Stimulated activated CD8-positive, alpha-beta memory T cell treated with anti-CD3 and anti-CD28 coated beads, Interleukin-7, amount 100 ng/mL, for 24 hours (primary cell): ENCODE measurements at places on chromosomes 12 and 14.

DNA sequence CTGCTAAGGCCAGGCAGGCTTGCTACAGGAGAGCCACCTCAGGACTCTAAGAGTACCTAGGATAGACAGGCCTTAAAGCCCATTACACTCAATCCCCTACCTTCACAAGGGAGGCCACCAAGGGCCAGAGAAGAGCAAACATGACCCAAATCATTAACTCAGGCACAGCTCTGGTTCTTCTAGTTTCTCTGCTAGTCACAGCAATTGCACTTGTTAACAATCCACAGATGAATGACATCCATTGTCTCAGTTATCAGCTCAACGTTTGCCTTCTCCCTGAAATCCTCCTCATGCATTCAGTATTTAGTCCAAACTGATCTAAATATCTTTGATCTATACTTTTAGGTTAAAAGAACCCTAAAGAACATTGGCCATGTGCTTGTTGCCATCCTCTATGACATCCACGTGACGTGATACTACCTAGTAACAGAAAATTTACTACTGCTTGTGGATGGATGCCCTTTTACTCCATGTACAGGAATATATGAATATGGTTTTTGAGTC, 164.5 kb downstream of the STXBP6 start:
- DNase-seq = no peak

DNA sequence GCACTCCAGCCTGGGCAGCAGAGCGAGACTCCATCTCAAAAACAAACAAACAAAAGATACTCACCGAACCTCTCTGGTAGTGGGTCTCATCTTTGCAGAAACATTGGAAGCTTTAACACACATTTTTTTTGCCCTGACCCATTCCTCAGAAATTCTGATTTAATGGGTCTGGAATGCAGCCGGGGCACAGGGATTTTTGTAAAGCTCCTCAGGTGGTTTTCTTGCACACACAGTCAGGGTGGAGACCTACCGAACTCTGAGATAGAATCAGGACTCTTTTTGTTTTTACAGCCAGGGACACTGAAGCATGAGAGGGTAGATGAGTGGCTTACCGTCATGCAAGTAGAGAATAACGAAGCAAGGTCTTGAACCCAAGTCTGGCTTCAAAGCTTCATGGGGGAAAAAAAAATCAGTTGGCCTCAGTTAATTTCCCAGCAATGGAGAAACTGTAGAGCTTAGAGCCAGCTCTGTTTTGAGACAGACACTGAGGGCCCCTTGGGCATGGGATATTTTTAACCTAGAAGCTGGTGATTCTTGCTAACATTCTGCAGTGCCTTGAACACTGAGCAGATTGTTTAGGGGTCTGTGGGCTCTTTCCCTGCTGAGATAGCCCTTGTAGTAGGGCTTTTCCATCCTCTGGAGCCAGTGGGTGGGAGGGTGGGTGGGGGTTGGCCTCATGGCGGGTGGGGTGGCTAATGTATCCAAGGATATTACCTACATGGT, 4.8 kb downstream of the RNU4-2 start:
- DNase-seq = no peak

- DNase-seq = no peak
Observed at GRCh38 chr12:2292560-2292959, 239.8 kb downstream of the CACNA1C start.

DNA sequence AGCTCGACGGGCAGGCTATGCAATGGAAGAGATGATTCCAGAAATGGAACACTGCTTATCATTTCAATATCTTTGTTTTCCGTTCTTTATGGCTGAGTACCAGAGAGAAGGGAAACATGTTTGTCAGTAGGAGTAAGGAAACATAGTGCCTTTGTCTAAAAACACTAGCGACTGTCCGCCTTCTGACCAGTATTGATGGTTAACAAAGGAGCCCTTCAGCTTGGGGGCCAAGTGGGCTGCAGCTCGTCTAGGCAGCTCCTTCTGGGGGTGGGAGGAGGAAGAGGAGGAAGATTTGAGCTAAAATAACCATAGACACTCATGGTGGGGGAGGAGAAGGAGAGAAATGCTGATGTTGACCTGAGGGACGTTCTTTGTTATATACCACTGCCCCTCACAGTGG, 15.0 kb downstream of the COQ5 start:
- DNase-seq = no peak

DNA sequence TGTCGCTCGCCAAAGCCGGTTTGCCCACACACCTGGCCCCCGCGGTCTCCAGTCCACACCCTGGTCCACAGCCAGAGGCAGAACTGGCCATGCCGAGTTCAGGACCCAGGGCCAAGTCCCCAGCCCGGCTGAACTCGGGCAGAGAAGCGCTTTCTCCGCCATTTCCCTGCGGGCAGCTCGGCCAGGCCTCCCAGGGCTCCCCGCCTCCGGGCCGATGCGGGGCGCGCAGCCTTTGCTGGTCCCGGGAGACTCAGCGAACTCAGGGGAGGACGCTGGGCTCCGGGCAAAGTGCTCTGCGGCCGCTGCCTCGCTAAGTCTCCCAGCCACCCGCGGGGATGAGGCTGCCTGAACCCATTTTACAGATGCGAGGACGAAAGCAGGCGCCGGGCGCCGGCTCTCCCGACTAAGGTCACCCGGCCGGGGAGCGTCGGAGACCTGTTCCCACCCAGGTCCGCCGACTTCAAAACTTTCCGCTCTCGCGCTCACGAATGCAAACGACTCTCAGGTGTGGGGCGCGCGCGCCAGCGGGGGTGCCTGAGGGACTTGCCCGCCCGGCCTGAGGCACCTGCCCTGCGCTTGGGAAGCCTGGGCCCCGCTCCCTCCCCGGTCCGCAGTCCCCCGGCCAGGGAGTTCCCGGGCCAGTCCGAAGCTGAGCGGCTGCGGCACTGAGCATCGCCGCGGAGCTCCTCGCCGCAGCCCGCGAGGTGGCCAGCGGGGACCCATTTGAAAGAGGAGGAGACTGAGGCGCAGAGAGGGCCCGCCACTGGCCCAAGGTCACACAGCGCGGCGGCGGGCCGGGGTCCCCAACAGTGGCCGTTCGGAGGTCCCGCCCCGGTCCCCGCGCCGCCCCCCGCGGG, 627 bp downstream of the TESC start:
- DNase-seq = no peak

- no peak for DNase-seq
Observed at GRCh38 chr14:88323523-88324199, 592 bp upstream of the KCNK10 start.

GRCh38 chr12:106138357-106138632, 459 bp downstream of the NUAK1 start:
- no peak for DNase-seq

- no peak for DNase-seq
Observed at GRCh38 chr12:24349051-24349799, 399.8 kb upstream of the SOX5 start.

GRCh38 chr12:47773062-47773857, at the start of gene SLC48A1:
TSS of gene SLC48A1 (plus strand) at chr12:47773238. CDS start at chr12:47773305, 67 bp downstream.
- DNase-seq = no peak

- DNase-seq = no peak
Observed at GRCh38 chr14:68446243-68447040, 346.4 kb downstream of the ZFP36L1 start.

DNA sequence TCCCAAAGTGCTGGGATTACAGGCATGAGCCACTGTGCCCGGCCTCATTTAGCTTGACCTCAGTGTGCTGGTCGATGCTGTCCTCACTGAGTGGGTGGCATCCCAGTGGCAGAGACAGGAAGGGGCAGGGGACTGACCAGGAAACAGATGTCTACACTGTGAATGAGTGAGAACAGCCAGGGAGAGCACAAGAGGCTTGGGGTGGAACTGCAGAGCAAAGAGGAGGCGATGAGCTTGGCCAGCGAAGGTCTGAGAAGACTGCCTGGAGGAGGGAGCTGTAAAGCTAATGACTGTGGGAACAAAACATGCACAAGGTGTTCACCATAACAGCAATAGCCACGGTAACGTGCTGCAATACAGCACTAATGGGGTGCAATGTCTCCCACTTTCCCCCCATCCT, 57.2 kb upstream of the BEGAIN start:
- DNase-seq = no peak

GRCh38 chr12:20444595-20445170, 76.3 kb downstream of the PDE3A start:
- DNase-seq = no peak

- no peak for DNase-seq
Observed at GRCh38 chr12:108587826-108588225, 10.1 kb downstream of the TMEM119 start.

DNA sequence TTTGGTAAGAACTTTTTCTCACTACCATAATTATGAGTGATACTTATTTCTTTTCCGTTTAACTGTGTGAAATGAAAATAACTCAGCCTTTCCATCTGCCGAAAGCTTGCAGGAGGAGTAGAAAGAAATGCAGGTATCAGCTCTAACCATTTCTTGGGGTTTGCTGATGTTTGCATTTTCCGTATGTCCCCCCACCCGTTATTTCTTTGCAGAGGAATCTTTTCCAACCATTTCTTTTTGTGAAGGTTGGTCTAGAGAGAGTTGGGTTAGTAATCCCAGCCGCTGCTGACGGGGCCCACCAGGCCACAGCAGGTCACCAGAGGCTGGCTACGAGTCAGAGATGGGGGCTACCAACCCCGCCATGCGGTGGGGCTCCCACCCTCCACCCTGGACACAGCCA, 7.0 kb upstream of the PIWIL1 start:
- DNase-seq = no peak

GRCh38 chr12:25929142-25929541, 29.3 kb upstream of the RASSF8 start:
- no peak for DNase-seq

DNA sequence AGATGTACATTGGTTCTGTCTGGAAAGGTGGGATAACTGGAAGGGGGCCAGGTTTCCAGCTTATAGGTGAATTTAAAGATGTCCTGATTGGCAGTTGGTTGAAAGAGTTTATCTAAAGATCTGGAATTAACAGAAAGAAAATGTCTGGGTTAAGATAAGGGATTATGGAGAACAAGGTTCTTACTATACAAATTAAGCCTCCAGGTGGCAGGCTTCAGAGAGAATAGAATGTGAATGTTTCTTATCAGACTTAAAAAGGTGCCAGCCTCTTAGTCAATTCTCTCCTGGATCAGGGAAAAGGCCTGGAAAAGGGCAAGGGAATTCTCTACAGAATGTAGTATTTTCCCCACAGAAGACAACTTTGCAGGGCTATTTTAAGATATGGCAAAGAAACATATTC, 53.1 kb downstream of the CNTN1 start:
- no peak for DNase-seq

GRCh38 chr12:94977766-94978468, 25.6 kb downstream of the NDUFA12 start:
- no peak for DNase-seq

DNA sequence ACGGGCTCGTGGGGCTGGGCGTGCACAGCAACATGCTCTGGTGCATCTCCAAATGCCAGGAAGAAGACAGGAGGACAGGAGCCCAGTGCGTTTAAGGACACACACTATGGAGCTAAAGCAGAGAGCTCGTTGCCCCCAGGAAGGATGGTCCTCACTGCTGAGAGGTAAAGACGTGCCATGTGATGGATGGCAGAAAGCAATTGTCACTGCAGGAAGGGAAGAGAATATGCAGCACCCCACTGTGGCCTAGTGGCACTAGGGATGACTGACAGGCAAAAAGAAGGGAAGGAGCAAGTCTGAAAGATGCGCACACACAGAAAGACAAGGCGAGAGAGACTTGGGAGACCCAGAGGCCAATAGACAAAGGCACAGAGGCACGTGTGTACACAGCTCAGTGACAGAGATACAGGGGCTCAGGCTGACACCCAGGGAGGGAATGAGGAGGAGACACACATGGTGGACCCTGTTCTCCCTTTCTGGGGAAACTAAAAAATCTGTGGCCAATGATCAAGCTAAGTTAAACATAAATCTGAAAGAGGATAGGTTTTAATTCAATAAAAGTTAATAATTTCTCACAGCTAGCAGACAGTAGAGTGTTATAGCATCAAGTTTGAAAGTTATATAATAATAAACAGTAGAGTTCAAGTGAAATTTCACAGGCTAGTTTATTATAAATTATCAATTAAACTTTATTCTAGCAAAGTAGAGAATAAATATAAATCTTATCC, 78.8 kb downstream of the CRACR2A start:
- no peak for DNase-seq

DNA sequence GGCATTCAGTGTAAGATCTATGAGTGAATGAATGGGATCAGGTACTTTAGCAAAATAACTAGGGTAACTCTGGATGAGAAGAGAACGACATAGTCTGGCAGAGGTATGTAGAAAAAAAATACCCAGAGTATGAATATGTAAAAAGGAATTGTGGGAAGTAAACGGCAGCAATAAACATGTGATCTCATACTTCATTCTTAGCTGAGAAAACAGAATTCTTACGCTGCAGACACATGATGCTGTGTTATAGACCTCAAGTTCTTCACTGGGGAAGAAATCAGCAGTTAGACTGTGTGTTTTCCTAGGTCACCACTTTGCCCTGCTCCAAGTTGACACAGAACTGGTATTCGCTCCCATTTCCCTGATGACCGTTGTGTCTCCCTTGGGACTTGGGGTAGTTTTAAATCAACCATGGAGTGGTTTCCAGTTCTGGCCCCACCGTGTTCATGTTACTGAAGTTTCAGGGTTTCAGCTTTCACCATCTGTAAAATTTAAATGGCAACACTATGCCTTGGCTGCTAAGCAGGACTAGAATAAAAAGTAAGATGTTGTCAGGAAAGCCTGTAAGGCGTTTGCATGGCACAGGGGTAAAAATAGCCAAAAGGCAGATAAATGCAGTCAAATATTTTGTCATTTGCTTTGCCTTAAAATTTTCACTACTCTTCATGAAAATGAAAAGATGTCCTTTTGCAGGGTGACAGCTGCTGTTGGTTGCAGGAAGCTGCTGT, 223.7 kb downstream of the PELI2 start:
- no peak for DNase-seq

DNA sequence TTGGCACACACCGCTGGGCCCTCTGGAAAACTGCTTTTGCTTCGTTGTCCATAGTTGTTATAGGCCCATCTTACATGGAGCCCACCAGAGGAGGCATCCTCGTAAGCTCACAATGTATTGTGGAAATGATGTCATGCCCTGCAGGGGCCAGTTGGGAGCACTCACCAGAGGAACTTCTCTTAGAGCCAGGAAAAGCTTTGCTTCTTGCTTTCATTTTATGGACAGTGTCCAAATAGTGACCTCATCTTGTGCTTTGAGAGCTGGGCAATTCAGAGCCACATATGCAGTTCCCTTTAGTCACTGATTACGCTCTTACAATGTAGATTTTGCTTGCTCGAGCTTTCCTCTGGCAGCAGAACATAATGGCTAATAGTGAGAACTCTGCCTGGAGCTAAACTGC, 275.6 kb downstream of the AACS start:
- no peak for DNase-seq

GRCh38 chr12:89490922-89491321, 33.7 kb downstream of the GALNT4 start:
- no peak for DNase-seq

GRCh38 chr14:72715215-72715849, 178.6 kb downstream of the DPF3 start:
- no peak for DNase-seq

- DNase-seq = no peak
Observed at GRCh38 chr14:81331229-81332021, 68.7 kb downstream of the STON2 start.

DNA sequence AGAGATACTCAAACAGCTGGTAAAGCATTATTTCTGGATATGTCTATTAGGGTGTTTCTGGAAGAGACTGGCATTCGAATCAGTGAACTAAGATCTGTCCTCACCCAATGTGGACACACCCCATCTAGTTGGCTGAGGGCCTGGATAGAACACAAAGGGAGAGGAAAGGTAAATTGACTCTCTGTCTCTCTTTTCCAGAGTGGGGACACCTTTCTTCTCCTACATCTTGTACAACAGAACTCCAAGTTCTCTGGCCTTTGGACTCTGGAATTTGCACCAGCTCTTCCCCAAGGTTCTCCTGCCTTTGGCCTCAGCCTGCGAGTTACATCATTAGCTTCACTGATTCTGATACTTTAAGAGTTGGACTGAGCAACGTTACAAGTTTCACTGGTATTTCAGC, 1253.9 kb downstream of the SLC16A7 start:
- no peak for DNase-seq
